ENCODE measurements at places on chromosomes 7 and 10.

GRCh38 chr7:19410106-19410505 lies 264.9 kb upstream of the FERD3L start:
- no peak for DNase-seq

GRCh38 chr7:127967281-127967680 lies 64.0 kb downstream of the LRRC4 start:
- DNase-seq = no peak

DNA sequence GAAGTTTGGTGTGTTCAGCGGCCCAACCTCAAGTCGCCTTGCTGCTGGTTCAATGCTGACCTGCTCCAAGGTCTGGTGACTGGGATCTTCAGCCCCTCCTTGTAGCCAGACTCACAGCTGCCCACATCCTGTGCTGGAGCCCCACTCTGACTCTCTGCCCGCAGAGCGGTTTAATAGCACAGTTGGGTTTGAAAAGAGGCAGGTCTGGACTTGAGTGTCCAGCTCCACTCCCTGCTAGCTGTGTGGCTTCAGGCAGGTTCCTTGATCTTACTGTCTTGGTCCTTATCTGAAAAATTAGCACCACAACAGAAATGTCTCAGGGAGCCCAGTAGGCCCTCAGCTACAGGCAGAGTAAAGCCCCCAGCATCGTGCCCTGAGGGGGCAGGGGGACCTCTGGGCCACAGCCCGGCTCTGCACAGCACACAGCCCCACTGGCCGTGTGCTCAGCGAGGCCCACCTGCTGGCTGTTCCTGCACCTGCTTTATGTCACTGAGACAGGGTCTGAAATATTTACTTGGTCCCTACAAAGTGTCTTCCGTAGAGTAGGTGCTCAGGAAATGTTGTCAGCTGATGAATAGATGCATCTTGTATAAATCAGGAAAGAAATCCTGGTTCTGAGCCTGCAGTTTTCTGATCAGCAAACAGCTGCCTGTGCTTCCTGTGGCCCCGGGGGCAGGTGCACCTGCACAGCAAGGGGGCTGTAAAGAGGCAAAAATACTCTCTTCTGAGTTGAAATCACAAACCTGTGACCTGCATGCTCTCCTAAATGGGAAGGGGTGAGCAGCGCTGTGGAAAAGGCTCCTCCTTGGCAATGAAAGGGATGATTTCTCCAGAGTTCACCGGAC lies 155.5 kb downstream of the SVIL start:
- no peak for DNase-seq

GRCh38 chr7:90455163-90456030 lies 14.0 kb upstream of the PTTG1IP2 start:
- DNase-seq = peak; percentile 9

DNA sequence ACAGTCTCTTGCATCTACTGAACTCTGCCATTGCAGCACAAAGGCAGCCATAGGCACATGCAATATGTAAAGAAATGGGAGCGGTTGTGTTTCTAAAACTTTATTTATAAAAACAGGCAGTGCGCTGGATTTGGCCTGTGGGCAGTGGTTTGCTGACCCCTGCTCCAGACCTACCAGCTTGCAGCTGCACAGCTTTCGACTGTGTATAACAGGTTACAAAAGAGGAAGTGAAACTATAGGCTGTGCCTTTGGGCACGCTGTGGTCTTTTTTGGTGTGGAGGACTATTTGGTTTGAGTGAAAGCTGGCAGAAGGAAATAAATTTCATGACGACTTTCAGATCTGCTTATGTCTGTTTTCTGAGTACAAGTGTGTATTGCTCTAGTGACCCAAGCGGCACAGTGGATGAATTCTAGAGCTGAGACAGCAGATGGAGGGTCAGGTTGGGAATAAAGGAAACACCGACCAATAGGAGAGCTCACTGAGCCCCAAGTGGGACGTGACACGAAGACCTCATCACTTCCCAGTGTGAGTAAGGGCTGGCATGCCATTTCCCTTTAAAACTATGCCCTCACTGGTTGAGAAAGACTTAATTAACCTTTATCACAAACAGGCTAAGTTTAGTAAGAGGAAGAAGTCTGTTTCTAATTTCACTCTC lies 152.7 kb downstream of the ANK3 start:
- DNase-seq = no peak

- DNase-seq = no peak
These were observed 481.2 kb downstream of the KCNMA1 start for GRCh38 chr10:77156406-77156879.

DNA sequence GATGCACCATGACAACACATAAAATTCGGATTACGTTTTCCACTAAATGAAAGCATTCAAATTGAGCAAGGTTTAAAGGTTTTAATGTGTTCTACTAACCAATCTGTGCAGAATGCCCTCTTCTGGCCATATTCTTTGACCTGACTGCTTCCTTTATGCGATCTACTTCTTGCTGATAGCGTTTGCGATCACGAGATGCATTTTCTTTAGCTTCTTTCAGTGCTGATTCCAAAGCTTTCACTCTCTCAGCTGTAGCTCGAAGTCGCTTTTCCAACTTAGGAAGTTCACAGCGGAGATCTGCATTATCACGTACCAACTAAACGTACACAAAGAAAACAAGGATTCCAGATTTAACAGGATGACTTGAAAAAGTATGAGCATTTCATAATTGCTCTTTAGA lies 39.2 kb downstream of the KIF5B start:
- no peak for DNase-seq

DNA sequence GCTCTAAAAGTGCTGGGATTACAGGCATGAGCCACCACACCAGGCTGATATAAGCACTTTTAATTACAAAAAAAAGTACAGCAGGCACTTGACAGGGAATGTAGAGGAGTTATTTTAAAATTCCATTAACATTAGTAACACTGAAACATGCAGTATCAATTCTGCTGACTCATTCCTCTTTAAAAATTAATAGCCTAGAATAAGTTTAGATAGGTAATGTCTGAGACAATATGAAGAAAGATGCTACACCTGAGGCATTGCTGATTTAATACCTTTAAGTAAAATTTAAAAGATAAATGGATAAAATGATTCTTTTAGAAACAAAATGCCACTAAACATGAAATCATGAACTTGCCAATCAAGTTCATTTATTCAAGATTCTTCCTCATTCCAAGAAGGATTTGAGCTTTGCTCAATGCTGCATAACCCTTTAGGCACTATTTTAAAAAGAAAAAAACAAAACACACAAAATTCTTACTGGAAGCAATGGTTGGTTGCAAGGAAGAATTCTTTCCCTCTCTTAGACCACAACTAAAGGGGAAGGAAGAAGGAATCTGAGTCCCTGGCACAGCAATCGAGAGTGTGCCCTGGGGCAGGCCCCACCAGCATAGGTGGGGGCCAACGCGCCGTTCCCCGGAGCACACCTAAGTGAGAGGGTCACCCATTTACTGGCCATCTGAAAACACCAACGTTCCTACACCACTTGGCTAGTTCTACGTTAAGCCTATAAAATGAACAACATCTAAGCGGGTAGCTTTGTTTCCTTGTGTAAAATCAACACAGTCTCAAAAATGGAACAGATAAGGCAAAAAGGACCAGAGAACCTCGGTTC lies 26.6 kb downstream of the ESYT2 start:
- no peak for DNase-seq

- no peak for DNase-seq
These were observed 17.1 kb downstream of the ARHGAP22 start for GRCh38 chr10:48587819-48588218.

DNA sequence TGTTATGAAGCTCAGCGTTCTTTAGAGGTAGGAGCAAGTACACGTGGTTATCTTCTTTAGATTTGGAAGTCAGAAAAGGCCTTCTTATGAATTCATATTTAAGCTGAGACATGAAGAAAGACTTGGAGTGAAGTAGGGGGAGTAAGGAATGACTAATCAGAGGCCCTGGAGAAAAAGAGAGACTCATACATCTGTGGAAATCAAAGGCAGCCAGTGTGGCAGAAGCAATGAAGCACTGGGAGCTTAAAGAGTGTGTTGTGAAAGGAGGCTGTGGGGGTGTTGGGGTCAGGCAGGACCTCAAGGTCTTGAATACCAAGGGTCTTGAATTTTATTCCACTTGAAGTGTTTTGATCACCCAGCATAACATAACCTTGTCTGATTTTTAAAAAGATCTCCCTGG lies 35.7 kb upstream of the FGL2 start:
- DNase-seq = no peak

GRCh38 chr7:50792342-50793119 lies 9.8 kb upstream of the GRB10 start:
- DNase-seq = peak; percentile 90

- no peak for DNase-seq
These were observed 48.0 kb downstream of the HSPA12A start for GRCh38 chr10:116694243-116694926.

DNA sequence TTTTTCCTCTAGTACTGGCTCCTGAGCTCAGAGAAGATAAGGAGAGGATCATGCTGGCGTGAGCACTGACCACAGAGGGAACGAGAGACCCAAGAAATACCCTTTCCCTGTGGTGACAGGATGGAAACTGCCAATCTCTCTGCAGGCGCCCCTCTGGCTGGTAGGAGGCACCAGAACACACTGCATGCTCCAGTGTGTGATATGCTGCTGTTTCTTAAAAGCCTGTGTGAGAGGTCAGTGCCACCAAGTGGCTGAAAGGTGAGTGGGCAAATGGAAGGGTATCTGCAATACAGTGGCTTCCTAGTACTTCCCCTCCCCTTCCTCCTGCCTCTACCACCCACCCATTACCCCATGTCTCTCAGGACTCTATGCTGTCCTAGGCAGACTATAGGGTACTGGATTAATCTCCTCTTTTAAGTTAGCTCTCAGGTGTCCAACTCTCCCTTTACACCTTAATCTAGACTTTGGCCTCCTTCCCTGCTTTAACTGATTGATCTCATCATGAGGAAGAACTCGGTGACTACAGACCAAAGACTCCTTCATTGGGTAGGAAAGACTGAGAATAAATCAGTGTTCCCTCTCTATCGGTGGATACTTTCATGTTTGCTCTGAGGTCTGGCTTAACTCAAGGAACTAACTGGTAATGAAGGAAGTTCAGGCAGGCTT lies 283.6 kb downstream of the ADRA2A start:
- DNase-seq = peak; percentile 32

DNA sequence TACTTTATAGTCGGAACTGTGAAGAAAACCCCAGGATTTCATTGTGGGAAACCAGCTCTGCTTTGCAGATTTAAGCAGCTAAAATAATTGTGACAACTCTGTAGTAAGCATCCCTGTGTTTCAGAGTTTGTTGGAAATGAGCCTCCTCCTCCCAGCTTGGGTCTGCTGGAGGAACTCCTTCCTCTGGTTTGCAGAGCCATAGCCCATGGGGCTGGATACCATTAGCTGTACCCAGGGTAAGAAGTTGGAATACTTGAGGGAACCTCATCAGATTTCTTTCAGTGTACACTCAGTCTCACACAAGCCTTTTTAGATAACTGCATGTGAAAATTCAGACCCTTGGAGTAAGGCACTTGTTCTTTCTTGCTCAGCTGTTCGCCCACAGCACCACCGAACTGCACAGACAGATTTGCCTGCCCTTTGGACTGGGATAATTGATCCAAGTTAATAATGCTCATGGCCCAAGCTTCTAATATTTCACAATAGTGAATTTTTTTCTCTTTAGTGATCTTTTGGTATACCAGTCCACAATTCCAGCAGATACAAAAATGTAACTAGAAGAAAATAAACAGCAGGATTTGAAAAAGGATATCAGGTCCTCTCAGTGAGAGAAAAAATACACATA lies 467.4 kb upstream of the FZD8 start:
- DNase-seq = no peak

GRCh38 chr10:92737484-92737883 lies 47.7 kb downstream of the HHEX start:
- no peak for DNase-seq

- DNase-seq = no peak
These were observed 138.3 kb downstream of the LRRN3 start for GRCh38 chr7:111229181-111229740.

- DNase-seq = no peak
These were observed 185.8 kb upstream of the TMEM106B start for GRCh38 chr7:12025246-12025645.

DNA sequence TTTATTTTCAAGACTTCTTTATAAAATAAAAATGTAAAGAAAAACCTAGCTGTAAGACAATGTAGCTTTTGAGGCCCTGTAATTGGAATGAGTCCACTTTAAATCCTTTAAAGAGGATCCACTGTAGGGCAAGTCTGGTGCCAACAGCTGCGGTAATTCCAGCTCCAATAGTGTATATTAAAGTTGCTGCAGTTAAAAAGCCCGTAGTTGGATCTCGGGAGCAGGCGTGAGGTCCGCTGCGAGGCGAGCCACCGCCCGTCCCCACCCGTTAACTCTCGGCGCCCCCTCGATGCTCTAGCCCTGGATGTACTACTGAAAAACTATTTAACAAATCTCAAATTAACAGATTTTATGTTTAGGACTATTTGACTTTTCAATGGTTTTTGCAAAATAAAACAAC lies 414.7 kb upstream of the SEMA3C start:
- no peak for DNase-seq

- no peak for DNase-seq
These were observed 5.3 kb downstream of the ZNF273 start for GRCh38 chr7:64908358-64908757.

DNA sequence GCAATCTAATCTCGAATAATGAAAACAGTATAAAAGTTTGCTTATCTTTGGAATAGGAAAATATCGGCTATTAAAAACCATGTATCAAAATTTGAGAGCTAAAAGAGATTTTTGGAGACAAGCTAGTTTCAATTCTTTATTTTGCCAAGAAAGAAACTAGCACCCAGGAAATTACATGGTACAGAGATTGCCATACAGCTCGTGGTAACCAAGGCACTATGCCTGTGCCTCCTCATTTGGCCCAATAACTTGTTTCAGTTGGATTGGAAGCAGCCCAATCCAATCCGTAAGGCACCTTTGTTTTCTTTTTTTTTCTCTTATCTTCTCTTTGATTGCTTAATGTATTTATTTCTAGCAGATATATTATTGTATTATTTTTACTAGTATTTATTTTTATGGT lies 55.0 kb downstream of the GNAI1 start:
- DNase-seq = no peak

GRCh38 chr7:72445580-72445979 lies 33.4 kb upstream of the CALN1 start:
- DNase-seq = no peak

DNA sequence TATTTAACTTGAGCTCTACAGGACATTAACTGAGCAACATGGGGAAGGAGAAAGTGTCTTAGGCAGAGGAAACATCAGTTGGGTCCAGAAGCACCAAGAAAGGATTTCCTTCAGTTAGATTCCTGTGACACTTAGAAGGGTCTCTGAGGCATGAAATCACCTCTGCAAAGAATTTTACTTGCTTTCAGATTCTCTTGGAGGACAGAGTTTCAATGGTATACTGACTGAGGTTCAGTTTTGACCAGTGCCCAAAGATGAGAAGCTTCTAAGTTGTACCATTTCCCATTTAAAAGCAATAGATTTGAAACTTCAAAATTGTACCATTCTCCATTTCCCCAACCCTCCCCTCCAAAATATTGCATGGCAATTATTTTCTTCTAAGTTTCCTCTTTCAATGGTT lies 102.4 kb downstream of the CHCHD3 start:
- DNase-seq = no peak

DNA sequence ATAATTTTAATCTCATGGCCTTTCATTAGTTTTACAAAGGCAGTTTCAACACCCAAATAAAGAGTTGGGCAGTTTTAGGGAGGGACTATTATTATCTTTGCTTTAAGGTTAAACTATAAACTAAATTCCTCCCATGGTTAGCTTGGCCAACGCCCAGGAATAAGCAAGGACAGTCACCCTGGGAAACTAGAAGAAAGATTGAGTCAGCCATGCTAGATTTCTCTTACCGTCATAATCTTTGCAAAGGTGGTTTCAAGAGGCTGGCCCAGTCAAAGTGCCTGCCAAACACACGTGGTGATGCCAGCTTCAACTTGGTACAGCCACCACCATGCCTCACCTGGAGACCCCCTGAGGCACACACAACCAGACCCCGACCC lies 317.4 kb upstream of the SP8 start:
- no peak for DNase-seq

GRCh38 chr7:30561389-30561788 lies 33.3 kb upstream of the GARS1 start:
- DNase-seq = no peak
